ENCODE measurements at places on chromosomes 3 and 15.
A peak's percentile ranks its signal among the peaks of the same experiment; 100 is the strongest.

- DNase-seq: no peak
Measured at GRCh38 chr3:149382101-149382467, 4.6 kb upstream of the TM4SF1 start.

- DNase-seq: no peak
Measured at GRCh38 chr3:133905376-133905775, 9.7 kb upstream of the RAB6B start.

DNA sequence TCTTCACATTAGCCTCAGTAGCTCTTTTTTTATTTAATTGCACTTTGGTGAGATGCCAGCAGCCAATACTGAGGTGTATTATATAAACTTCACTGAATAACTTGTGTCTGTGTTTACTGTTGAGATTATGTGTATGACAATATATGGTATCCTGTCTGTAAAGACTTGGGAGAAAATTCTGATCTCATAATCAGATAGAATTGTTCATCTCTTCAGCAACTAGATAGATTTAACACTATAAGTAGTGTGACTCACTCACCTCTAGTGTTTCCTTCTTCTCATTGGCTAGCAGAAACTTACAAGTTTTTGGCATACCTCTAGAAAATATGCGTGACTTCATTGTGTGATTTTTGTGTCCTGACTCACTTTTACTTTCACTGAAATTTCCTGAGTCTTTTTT is 67.6 kb upstream of the TGFBR2 start:
- no peak for DNase-seq

DNA sequence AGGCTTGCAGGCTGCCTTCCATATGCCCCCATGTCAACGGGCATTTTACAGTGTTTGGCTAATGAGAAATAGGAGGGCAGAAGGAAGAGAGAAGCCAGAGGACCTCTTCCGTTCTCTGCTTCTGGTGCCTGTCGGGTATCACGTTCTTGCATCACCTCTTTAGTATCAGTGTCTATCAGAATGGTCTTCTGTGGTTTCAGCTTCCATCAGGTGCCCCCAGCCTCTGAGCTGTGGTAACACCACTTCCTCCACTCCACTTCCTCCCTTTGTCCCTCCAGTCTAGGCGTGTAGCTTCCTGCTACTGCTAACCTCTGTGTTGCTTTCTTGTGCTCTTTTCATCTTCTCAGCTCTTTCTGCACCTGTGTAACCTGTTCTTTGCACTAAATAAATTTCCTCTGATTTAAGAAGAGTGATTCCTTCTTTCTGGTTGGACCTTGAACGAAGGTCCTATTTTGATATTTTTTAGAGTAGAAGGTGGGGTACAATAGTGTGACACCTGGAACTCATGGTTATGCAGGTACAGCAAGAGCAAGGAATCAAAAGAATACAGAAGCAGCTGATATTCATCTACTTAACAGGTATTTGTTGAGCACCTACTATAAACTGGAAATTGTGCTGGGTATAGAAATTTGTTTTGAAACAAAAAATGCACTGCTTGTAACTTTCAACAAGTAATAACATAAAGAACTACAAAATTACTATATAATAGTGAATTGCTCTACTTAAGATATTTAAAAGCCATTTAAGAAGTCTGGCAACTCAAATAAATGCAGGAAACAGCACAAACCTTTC is 27.4 kb upstream of the FOXB1 start:
- peak; percentile 97 for DNase-seq

DNA sequence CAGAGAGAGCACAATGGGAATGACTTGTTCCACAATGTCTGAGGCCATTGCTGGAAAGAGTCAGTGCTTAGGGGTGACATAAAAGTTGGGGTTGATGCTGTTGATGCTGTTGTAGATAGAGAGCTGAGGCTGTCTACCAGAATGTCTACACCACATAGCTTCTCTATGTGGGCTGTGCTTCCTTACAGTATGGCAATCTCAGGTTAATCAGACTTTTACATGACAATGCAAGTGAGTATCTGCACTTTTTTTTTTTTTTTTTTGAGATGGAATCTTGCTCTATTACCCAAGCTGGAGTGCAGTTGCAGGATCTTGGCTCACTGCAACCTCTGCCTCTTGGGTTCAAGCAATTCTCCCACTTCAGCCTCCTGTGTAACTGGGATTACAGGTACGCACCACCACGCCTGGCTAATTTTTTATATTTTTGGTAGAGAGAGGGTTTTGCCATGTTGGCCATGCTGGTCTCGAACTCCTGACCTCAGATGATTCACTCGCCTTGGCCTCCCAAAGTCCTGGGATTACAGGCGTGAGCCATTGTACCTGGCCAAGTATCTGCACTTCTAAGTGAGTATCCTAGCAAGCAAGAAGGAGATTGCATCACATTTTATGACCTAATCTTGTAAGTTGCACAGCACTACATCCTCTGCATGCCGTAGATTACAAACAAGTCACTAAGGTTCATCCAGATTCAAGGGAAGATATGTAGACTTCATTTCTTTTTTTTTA is 28.7 kb downstream of the DLEC1 start:
- no peak for DNase-seq

GRCh38 chr3:61730056-61730455 is 168.7 kb downstream of the PTPRG start:
- DNase-seq: no peak

DNA sequence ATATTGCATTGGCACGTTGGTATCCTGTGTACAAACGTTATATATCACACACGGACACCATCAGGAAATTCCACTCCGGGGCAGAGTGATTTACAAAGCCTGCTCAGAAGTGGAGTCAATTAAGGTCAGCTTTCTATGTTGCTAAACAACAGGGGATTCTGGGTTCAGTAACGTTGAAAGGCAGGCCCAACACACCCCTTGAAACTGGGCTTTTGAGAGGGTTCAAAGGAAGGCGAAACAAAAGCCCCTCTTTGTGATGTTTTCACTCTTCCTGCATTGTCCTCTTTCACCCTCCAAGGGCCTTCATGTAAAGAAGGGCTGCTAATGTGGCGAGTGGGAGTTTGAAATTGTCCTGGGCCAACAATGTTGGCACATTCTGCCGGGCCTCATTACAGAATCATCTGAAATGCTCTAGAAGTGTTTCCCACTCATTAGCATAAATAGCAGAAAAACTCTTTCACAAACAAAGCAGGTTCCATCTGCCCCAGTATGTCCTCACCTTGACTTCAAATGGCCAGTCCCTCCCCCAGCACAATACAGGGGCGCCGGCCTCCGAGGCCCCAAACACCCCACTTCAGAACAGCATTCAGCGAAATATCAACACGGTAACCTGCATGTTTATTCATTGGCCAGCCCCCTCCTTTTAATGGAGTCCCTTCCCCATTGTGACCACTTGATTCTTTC is 76.4 kb downstream of the HES1 start:
- DNase-seq: no peak

GRCh38 chr3:66239513-66240123 is 18.8 kb downstream of the SLC25A26 start:
- DNase-seq: no peak

DNA sequence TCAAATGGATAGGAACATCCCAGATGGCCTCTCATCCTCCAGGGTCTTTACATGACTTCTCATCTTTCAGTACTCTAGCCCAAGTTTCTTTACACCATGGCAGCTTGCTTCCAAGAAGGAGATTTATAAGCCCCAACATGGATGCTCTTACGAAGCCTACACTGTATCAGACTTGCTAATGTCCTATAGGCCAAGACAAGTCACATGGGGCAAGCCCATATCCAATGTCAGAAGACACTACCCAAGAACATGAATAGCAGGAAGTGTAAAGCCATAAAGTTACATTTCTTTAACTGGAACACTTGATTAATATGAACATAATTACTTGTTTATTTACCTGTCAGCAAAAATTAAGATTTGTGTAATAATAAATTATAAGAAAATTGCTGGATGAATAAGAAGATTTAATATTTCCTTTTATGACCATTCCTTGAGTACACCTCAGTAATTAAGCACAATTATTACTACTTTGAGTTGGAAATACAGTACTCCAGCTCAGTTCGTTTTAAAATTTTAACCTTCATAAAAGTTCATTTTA is 5.1 kb downstream of the SPESP1 start:
- no peak for DNase-seq

DNA sequence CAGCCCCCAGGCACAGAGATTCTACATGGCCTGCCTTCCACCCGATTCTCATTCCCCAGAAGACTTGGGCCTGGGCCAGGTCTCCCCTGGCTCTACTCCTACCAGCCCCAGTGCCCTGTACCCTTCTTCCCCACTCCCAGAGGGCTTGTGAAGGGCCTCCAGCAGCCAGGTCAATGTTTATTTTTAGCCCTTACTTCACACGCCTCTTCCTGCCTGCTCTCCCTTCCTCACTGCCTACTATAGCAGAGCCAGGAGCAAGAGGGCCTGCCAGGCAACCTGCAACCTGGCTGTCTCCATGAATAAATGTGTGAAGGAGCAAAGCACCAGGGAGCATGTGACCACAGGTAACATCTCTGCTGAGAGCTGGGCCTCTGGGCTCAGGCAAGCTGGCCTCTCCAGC is 26.4 kb upstream of the APEH start:
- peak; percentile 14 for DNase-seq

GRCh38 chr3:179446501-179446900 is 4.8 kb downstream of the GNB4 start:
- DNase-seq: peak; percentile 70

DNA sequence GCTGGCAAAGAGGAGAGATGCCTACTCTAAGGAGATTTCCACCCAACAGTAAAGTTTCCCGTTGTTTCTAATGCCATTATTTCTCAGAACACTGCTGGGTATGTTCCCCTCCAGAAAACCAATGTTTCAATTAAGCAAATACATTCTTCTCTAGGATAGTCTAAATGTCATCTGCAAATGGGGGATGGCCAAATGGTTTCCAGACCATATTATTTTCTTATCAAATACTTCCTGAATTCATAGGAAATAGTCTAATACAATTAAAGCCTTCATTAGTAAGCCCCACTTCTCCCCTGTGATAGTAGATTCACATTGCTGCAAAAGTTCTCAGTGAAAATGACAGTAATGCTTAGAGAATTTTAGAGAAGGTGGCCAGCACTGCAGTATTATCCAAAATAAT is 716.6 kb downstream of the GRM7 start:
- no peak for DNase-seq

GRCh38 chr3:178388473-178388872 is 147.8 kb upstream of the KCNMB2 start:
- no peak for DNase-seq

GRCh38 chr15:51137880-51138430 is 43.2 kb upstream of the TNFAIP8L3 start:
- no peak for DNase-seq

DNA sequence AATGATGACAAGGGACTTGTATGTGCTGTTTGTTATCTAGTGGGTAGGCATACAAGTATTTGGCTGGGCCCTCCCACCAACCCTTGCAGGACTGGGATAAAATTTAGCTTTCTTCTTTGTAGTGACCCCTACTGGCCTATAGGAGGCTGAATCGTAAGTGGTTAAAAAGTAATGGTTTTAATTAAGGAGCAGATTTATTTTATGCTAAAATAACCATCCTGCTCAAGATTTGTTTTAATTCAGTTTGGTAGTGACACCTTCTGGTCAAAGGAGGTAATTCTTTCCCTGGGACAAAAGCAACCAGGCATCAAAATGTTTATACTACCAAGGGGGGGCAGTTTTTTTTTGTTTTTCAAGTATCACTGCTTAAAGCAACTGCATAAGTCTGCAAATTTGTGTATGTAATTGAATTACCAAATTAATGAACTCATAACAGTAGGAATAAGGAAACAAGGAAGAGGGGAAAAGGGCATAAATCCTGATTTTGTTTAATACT is 70.7 kb downstream of the TOP2B start:
- peak; percentile 61 for DNase-seq

DNA sequence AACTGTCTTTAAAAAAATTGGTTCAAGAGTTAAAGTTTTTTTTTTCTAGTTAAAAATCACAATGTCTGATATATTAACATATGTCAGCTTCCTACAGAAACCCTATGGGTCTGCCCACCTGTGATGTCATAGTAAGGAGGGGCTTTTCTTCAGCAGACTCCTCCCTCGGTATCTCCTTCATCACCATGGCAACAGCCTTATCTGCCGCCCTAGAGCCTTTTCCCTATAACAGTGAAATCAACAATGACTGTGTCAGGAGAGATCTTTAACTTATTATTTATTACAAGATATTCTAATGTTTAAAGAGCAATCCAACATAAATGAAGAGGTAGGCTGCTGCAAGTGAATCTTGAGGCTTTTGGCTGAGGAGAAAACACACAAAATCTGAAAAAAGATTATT is 138.7 kb downstream of the PEX5L start:
- DNase-seq: no peak

DNA sequence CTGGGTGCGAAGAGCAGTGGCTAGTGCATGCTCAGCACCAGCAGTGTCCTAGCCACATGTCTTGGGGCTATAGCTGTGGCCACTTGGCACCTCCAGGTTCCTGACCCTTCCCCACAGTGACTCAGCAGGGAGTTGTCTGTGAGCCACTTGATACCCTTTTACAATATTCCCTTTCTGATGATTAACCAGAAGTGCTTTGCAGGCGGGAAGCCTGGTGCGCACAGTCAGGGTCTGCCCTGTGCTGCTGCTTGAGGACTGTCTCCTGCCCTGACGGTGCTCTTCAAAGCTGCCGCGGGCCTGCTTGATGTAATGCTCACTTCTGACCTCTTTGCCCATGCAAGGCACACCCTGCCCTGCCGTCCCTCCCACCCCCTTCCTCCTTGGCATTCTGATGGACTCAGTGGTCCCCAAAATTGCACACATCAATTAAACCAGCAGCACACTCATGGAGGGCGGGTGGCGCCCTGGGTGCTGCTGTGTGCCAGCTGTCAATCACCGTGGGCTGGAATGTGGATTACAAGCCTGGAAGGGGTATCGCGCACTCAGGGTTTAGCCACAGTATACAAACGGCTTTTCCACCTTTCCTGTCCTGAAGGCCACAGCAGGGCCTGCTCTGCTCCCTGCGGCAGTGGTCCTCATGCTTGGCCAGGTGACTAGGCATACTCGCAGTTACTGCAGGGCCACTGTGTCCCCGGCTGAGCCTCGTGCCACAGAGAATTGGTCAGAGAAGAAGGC is 40.9 kb upstream of the PCSK6 start:
- DNase-seq: no peak

- peak; percentile 73 for DNase-seq
Measured at GRCh38 chr15:65054333-65055200, 9.4 kb downstream of the SLC51B start.

DNA sequence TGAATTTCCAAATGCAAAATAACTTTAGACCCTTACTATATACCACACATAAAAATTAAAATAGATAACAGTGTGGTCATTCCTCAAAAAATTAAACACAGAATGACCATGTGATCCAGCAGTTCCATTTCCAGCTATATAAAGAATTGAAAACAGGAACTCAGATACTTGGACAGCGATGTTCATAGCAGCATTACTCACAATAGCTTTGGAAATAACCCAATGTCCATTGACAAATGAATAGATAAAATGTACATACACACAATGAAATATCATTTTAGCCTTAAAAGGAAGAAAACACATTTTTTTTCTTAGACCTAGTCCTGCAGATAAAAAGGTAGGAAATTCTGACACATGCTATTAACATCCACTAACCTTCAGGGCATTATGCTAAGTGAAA is 26.7 kb downstream of the RAD51 start:
- DNase-seq: no peak

DNA sequence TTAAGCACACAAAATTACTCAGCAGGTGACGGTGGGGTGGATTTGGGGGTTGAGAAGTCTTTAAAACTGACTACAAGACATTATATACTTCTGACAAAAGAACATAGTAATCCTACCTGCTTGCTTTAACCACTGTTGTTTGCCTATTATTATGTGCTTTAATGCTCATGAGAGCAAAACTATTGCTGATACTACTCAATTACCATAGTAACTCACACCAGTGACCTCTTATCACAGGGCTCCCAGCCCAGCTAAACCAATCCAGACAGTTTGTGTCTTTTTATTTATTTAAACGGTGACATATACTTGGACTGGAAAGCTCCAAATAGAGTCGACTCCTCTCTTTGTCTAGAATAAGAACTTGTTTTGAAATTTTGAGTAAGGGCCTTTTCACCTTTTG is 42.8 kb upstream of the FEZF2 start:
- DNase-seq: no peak
